ENCODE measurements at places on chromosomes 13 and 19. TPM values are rescaled to one million over a fixed set of nuclear protein-coding genes. Genes with fewer than 3 reads are reported as not detected.

The SOX1 gene
- total RNA-seq, result 4.6 TPM

The NKG7 gene
- total RNA-seq, result 0.63 TPM

The RXFP2 gene
- 0.43 TPM for total RNA-seq

The VSTM2B gene
- total RNA-seq, result not detected

The CPT1C gene
- total RNA-seq, result 8.8 TPM

Measured in testis (tissue), 5 donors.